T-helper 2 cell treated with Interferon-gamma antibody and Interleukin-4, amounts not matched to agents 100 ng/mL and 5 ng/mL, for 36 hours (primary cell): ENCODE measurements at places on chromosomes 1 and 21. TPM values are rescaled to one million over a fixed set of nuclear protein-coding genes. Genes with fewer than 3 reads are reported as not detected.

Gene TRIM67
- not detected in 2 replicates for total RNA-seq

Gene SSBP3
- total RNA-seq = 81.3 and 82.8 TPM in 2 replicates

Gene GABRD
- 0.18 TPM in 1 of 2 replicates, not detected in the other for total RNA-seq

Gene NBPF20
- 0.41 and 0.86 TPM in 2 replicates for total RNA-seq

Gene XKR8
- 6.6 and 6.8 TPM in 2 replicates for total RNA-seq

Gene KCNJ9
- total RNA-seq = not detected in 2 replicates

Gene FBLIM1
- total RNA-seq = not detected in 2 replicates

Gene SDF4
- 111 and 112 TPM in 2 replicates for total RNA-seq

Gene KCNE1
- 0.09 and 0.32 TPM in 2 replicates for total RNA-seq

Gene FCN3
- not detected in 2 replicates for total RNA-seq

Gene CRP
- not detected in 2 replicates for total RNA-seq

Gene IFNLR1
- total RNA-seq = 2.5 and 2.7 TPM in 2 replicates

Gene CBR3
- 24.1 and 25.7 TPM in 2 replicates for total RNA-seq

Gene MYCL
- 0.05 and 0.11 TPM in 2 replicates for total RNA-seq

Gene OLIG2
- not detected in 2 replicates for total RNA-seq

Gene CASQ1
- 0.11 TPM in 1 of 2 replicates, not detected in the other for total RNA-seq

Gene VWA5B1
- not detected in 2 replicates for total RNA-seq

Gene CD164L2
- not detected in 2 replicates for total RNA-seq

Gene CD1B
- not detected in 2 replicates for total RNA-seq

Gene SH2D5
- total RNA-seq = 0.07 TPM in 1 of 2 replicates, not detected in the other

Gene C8A
- not detected in 2 replicates for total RNA-seq

Gene SYT2
- total RNA-seq = not detected in 2 replicates

Gene CYB561D1
- total RNA-seq = 16.6 and 18.3 TPM in 2 replicates

Gene LAD1
- not detected in 2 replicates for total RNA-seq

Gene TNFSF4
- total RNA-seq = 1.4 and 1.5 TPM in 2 replicates

Gene C8B
- not detected in 2 replicates for total RNA-seq

Gene CELA2A
- not detected in 2 replicates for total RNA-seq

Gene LENEP
- total RNA-seq = 0.59 TPM in 1 of 2 replicates, not detected in the other

Gene SAMD11
- not detected in 2 replicates for total RNA-seq

Gene SLC22A15
- 0.32 and 0.95 TPM in 2 replicates for total RNA-seq

Gene TMED5
- 57.0 and 57.4 TPM in 2 replicates for total RNA-seq

Gene NES
- not detected in 2 replicates for total RNA-seq

Gene SLAMF6
- total RNA-seq = 34.1 and 36.4 TPM in 2 replicates

Gene OR4F16
- not detected in 2 replicates for total RNA-seq

Gene OLFML3
- 0.11 and 0.14 TPM in 2 replicates for total RNA-seq

Gene TRAF3IP3
- 446 and 452 TPM in 2 replicates for total RNA-seq

Gene KLHL17
- total RNA-seq = 23.8 and 26.3 TPM in 2 replicates

Gene CD34
- total RNA-seq = 0.02 and 0.05 TPM in 2 replicates

Gene MYOM3
- total RNA-seq = not detected in 2 replicates
